ENCODE measurements at places on chromosomes 7 and 10.

- DNase-seq: no peak
Measured at GRCh38 chr7:118764221-118764620, 539.7 kb downstream of the ANKRD7 start.

- no peak for DNase-seq
Measured at GRCh38 chr10:125169915-125170314, 9.6 kb upstream of the CTBP2 start.

- no peak for DNase-seq
Measured at GRCh38 chr10:103882285-103883007, 27.1 kb upstream of the SH3PXD2A start.

GRCh38 chr10:13716081-13717071, 129.6 kb downstream of the PRPF18 start:
- no peak for DNase-seq

GRCh38 chr10:22711373-22711772, 3.0 kb downstream of the PIP4K2A start:
- DNase-seq: no peak

- no peak for DNase-seq
Measured at GRCh38 chr10:112844681-112845544, 105.1 kb upstream of the TCF7L2 start.

DNA sequence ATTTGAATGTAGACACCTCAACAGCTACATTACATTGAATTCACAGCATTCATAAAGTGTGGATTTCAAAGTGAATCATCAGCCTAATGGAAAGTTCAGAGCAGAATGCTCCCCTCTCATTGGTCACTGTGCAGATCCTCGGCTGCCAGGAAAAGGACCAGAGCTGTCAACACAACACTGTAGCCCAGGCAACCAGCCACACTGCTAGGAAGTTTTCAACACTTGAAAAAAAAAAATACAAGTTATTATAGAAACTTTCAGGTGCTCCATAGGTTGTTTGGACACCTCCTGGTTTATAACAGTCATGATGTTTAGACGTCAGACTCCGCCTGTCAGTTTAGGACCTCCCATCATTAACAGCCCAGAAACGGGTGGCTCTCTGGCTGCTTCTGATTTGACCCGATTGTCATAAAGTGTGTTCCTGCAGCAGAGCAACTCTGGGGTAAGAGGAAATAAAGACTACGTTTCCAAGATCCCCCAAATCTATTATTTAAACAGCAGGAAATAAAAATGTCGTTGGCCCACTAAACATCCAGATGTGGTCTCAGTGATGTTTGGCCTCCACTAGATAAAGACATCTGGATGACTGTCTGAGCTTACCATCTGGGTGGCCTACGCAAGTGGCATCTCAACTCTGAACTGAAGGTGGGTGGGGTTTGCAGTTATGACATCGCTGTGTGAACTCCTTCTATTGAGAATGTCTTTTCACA, 117.4 kb downstream of the CABCOCO1 start:
- DNase-seq: peak; percentile 16

DNA sequence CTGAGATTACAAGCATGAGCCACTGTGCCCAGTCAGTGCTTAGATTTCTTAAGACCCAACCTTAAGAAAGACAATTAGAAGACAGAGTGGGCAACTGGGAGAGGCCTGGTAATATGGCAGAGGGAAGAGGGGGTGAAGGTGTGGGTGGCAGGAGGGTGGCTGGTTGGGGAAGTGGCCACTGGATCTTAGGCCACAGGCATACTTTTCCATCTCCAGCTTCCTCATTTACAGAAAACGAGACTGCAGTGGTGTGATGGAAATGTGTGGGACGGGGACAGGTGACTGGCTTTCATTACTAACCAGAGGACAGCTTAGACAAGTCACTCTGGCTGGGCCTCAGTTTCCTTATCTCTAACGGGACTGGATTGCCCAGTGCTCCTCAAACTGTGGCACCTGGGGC, 1.0 kb upstream of the FFAR4 start:
- no peak for DNase-seq

DNA sequence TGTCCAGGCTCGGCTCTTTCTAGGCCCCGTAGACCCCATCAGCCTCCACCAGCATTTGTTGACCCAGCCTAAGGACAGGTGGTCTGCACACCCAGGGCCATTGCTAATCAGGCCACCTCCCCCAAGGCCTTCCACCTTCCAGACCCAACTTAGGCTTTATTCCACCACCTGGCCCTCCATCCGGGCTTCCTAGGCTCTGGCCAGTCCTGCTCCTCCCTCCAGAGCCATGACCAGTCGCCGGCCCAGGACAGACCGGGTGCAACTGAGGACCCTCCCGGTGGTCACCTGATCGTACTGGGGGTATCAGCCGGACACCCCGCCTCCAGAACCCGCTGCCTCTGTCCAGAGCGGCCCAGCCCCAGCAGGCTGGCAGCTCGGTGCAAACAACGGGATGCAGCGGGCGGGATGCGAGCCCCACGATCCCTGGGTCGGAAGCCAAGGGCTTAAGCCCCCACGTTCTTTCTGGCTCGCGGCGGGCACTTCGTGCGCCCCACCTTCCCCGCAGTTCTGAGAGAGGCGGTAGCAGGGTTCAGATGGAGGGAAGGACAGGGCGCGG, 545 bp downstream of the NACAD start:
- DNase-seq: no peak

DNA sequence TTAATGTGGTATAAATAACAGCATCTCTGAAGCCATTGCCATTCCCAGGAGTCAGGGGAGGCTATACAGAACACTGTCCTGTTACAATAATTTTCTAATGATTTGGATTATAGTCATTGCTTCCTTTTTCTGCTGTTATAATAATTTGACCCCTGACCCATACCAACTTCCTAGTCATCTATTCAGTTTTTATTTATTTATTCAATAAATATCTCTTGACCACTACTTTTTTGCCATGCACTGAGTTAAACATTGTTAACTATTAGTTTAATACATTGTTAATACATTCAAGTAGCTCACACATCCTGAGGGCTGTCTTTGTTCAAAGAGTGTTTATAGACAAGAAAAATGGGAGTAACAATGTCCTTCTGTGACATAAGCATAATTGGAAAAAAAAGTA, 235.5 kb upstream of the MEOX2 start:
- no peak for DNase-seq

- DNase-seq: no peak
Measured at GRCh38 chr10:60570896-60571295, 181.2 kb upstream of the ANK3 start.

DNA sequence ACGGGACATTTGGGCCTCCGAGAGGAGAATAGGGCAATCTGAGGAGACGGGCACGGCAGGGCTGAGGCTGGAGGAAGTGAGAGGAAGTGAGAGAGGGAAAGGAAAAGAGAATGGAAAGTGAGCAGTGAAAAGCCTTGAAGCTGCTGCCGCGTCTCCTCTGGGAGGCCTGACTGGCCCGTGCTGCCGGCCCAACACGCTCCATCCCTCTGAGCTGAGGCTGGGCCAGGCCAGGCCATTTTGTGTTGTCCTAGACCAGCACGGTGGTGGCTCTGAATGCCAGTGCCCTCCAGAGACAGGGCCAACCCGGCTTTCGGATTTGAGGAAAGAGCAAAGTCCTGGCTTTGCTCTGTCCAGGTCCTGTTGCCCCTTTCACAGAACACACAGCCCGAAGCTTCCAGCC, 361.1 kb upstream of the SHH start:
- DNase-seq: no peak

DNA sequence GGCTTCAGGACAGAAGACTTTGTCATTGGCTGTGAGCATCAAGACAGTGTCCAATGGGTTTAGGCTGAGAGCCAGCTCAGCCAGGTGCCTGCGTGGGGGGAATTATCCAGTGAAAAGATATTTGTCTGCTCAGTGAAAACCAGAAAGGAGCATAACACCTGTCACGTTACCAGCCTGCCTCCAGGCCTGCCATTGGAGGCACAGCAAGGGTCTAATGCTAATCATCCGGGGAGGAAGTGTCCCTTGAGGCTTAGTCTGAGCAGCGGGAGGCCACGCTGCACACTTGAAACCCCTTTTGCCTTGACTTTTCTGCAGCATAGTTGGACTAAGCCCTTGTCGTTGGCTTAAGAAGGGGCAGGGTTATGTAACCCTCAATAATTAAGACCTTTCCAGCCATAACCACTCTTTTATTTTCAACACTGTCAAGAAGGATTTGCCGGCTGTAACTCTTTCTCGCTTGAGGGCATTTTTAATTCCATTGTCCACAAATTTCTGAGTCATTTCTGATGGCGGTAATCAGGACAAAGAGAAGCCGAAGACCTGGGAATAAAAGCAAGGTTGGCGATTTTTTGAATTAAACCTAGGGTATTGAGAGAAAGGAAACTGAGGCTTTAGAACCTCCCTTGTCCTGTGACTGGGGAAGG, 639.6 kb upstream of the FOXK1 start:
- no peak for DNase-seq

GRCh38 chr7:99195867-99196266, 12.0 kb downstream of the KPNA7 start:
- no peak for DNase-seq

GRCh38 chr7:104795616-104796398, 218.2 kb upstream of the KMT2E start:
- no peak for DNase-seq

DNA sequence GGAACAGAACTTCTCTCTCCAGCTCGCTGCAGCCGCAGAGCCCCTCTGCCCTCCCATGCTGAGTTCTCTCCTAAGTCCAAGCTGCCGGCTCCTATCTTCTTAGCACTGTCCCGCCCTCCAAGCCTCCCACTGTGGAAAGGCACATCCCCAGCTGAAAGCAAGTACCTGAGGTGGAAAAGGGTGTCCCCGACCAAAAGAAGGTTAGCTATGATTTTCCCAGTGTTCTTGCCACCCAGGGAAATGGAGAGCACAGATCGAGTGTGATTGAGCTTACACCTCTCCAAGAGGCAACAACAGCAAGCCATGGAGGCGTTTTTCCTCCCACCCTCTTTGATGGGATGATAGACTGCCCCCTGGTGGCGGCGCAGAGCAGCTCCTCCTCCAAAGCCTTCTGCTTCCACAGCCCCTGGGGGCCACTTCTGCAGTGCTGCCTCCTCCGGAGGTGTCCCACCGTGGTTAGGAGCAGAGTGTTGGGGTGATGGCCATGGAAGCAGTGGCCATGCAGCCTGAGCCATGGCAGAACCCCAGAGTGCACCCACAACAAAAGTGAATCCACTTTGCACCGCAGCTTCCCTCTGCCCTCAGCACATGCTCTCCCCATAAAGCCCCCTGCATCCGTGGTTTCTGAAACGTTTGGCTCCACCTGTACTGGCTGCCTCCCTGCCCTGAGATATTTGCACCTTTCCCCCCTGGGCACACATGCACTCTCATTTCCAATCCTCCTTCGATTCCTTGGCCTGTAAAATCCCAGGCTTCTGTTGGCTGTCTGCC, 143.1 kb upstream of the STK17A start:
- peak; percentile 72 for DNase-seq

DNA sequence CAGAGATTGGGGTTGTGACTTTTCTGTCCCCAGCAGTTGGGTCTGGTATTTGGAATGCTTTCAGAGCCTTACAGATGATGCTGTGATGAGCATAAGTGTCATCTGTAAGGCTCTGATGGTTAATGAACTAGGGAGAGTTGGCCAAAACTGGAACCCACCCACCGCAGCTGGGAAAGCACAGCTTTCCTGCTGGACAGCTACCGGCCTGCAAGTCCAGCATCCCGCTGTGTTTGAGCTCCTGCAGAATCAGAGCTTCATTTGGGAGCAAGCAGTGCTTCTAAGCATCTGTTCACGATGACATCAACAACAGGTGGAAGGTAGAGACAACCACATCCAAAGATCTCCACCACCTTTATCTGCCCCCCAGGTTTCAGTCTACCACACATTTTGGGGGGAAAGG, 11.7 kb downstream of the UCN3 start:
- DNase-seq: no peak

- no peak for DNase-seq
Measured at GRCh38 chr7:147413557-147413870, 1177.1 kb upstream of the C7orf33 start.

DNA sequence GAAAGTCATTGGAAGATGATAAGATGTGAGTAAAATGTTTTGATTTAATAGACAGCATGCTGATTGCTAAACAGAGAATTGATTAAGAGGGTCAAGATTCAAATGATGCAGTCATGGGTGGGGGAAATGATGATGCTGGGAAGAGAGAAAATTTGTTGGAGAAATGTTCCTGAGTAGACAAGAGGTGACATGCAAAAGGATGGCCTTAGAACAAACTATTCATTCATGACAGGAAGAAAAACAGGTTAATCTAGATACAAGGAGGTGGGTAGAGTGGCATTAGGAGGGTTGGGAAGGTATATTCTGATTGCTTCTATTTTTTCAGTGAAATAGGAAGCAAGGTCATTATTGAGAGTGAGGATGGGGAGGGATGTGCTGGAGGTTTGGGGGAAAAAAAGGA, 146.7 kb downstream of the SEM1 start:
- no peak for DNase-seq

GRCh38 chr10:43042503-43043341, 34.1 kb upstream of the RET start:
- no peak for DNase-seq

DNA sequence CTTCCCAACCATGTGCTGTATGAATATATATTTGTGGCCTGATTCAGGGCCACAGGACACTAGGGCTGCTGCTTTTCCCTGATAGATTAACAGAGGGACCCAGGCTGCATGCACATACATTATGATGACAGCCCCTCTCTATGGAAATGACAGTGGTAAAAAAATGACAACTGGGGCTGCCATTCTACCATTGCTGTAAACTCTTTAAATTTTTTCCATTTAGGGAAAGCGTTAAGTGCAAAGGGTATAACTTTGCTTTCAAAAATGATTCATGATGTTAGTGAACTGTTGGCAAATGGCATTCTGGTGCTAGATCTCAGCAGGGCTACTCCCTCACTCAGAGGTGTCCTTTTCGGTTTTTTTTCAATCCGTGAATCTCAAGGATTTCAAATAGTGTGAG, 4.2 kb downstream of the CTBP2 start:
- DNase-seq: no peak

- no peak for DNase-seq
Measured at GRCh38 chr10:95268438-95268837, 22.4 kb downstream of the PDLIM1 start.

GRCh38 chr7:68014031-68014736, 1017.6 kb downstream of the TYW1 start:
- DNase-seq: peak; percentile 44

GRCh38 chr7:99079104-99079503, 64.8 kb downstream of the SMURF1 start:
- no peak for DNase-seq
